ENCODE measurements at places on chromosomes 4 and X. TPM values are rescaled to one million over a fixed set of nuclear protein-coding genes. Genes with fewer than 3 reads are reported as not detected.

- peak; percentile 71 for DNase-seq
Observed at GRCh38 chr4:59057804-59058203, 1947.6 kb upstream of the IGFBP7 start.

DNA sequence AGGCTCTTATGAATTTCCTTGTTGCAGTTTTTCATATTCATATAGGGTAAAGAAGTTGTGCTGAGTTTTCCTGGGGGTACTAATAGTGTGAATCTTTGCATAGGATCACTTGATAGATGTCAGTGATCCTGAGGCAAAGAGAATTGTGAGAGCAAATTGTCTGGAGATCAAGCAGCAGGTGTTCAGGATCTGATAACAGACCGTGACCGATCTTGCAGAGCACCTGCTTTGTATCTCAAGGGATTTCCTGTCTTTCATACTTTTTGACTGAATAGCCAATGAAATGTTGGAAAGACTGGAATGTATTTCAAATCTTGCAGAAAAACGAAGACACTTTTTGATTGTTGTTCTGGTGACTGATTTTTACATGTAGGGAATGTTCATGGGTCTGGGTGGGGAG is 914.5 kb downstream of the STIM2 start:
- no peak for DNase-seq

- no peak for DNase-seq
Observed at GRCh38 chr4:183180621-183181020, 81.6 kb downstream of the WWC2 start.

DNA sequence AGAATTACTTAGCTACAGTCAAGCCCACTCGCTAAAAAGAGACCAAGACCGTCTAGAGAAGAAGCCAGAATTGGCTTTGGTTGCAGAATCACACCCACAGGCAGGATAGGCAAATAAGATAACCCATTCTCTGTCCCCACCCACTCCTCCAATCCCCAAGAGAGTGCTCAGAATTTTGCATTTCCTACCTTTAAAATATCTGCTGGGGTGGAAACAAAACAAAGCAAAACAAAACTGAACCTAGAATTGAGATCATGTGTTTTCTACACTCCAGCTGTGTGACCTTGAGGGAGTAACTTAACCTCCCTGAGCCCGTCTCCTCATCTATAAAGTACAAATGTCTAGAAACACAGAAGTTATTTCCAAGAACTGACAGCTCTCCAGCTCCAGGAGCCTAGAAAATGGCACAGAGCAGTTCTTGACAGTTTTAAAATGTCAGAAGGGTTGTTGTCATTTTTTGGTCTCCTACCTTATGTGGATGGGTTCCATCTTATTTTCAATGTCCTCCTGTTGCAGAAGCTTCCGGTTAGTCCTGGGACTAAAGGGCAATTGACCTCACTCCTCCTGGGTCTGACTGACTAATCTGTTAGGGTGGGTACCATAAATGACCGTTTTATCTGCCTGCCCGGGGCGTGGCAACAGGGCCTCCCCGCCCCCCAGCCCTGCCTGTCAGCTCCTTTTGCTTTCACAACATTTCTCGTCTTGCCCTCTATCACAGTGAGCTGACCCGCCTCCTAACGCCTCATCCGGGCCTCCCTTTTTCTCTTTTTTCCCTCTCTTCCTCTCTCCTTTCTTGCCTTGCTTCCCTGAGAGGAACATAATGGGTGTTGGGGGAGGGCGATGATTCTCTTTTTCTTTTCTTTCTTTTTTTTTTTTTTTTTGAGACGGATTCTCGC is 114.0 kb downstream of the RBM47 start:
- peak; percentile 21 for DNase-seq

- DNase-seq, result no peak
Observed at GRCh38 chr4:105361053-105361452, 112.8 kb downstream of the PPA2 start.

DNA sequence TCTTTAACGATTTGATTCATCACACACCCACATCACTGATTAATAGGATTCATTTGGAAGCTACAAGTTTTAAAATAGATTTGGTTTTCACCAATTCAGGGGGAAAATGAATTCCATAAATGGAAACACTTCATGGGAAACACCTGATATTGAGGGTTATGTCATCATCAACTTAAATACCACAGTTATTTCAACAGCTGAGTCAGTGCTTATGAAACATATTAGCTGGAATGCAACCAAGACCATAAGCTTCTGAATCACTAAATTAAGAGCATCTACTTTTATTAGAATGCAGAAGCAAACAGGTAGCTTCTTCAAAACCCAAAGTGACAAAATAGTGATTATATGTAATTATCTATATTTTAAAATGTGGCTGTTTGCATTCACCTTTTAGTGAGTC is 207.8 kb upstream of the DCAF8L1 start:
- peak; percentile 92 for DNase-seq

- peak; percentile 27 for DNase-seq
Observed at GRCh38 chrX:140157611-140158010, 192.3 kb upstream of the CXorf66 start.

DNA sequence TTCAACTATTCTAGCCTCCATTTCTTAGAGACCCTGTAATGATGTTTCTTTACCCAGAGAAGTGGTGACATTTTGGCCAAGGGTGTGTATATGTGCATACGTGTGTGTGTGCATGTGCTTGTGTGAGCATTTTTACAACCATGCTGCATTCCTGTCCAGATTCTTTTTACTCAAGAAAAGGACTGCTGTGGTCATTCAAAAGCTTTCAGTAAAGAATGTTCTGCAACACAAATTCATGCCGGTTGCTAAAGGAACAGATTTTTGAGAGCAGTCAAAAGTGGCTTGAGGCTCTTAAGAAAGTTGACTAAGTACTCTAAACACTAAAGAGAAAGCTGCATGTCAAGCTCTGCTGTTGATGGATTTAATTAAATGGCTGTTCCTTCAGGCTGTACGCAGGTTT is 65.0 kb upstream of the FMR1 start:
- no peak for DNase-seq

- DNase-seq, result no peak
Observed at GRCh38 chr4:151876381-151876988, 115.7 kb upstream of the GATB start.

The CBR4 gene
- total RNA-seq, result 14.7 TPM

The TCEAL6 gene
- total RNA-seq, result not detected
